Stimulated activated CD4-positive, alpha-beta T cell treated with anti-CD3 and anti-CD28 coated beads, Interleukin-12 subunit alpha, Interleukin-12 subunit beta, amount 100 ng/mL, for 48 hours (primary cell): ENCODE measurements at places on chromosomes 6 and 20.

- no peak for DNase-seq
Observed at GRCh38 chr6:168193816-168194721, 115.1 kb upstream of the FRMD1 start.

- DNase-seq, result no peak
Observed at GRCh38 chr20:32564921-32565734, 20.0 kb downstream of the NOL4L start.

DNA sequence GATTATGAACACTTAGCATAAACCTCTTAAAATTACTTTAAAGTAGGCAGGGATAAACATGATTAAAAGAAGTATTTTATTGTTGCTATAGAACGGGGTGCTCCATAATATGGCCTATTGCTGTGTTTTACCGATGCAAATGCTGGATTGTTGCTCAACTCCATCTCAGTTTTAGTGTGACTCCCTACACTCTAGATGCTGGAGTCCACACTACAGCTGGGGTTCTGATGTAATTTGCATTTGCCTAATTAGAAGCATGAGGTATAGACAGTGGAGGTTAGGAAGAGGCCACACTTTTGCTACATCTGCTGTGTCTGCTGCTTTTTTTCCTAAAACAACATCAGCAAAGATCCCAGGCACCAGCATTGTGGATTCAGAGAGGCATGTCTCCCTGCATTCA lies 6.7 kb upstream of the HMGN3 start:
- DNase-seq, result no peak

DNA sequence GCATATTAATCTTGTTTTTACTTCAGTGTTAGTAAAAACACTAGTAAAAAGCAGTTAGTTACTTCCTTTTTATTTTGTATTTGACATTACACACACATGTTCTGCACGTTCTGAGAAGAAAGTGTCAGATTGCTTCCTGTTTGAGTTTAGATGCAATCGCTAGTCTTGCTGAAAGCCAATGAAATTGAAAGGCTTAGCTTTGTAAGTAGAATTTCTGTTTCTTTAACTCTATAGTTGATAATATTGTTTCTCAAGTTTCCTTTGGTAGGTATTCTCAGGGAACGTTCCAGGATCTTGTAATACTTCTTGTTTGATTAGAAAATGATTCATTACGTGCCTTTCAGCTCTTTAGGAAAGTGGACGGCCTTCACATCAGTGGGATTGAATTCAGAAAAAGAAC lies 55.0 kb downstream of the CDKAL1 start:
- no peak for DNase-seq

- no peak for DNase-seq
Observed at GRCh38 chr6:41318261-41318653, 17.2 kb upstream of the NCR2 start.

- DNase-seq, result no peak
Observed at GRCh38 chr6:79117752-79118151, 39.7 kb upstream of the PHIP start.

- DNase-seq, result no peak
Observed at GRCh38 chr6:142303176-142303533, 1.3 kb downstream of the ADGRG6 start.

- DNase-seq, result no peak
Observed at GRCh38 chr6:121733234-121733633, 297.8 kb downstream of the GJA1 start.

- DNase-seq, result no peak
Observed at GRCh38 chr6:121439475-121439874, 4.0 kb downstream of the GJA1 start.

- DNase-seq, result no peak
Observed at GRCh38 chr6:11923621-11924020, 88.5 kb upstream of the HIVEP1 start.

DNA sequence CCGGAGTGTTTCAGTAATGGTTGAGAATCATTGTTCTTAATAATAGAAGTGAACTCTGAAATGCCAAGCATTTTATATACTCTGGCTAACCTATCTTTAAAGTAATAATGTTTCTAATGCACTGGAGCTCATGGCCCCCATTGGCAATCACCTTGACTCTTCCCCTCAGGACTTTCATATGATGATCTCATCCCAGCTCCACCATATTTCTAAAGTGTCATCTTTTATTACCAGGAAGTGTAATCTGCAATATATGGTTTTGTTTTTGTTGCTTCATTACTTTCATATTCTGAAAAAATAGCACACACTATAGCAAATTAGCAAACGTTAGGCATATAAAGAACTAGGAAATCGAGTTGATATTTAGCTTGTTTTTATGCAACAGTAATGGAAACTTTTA lies 60.3 kb downstream of the TULP4 start:
- DNase-seq, result no peak

- no peak for DNase-seq
Observed at GRCh38 chr6:42271834-42272805, 54.5 kb upstream of the MRPS10 start.

GRCh38 chr20:46205349-46205748 lies 87.2 kb downstream of the CD40 start:
- no peak for DNase-seq

DNA sequence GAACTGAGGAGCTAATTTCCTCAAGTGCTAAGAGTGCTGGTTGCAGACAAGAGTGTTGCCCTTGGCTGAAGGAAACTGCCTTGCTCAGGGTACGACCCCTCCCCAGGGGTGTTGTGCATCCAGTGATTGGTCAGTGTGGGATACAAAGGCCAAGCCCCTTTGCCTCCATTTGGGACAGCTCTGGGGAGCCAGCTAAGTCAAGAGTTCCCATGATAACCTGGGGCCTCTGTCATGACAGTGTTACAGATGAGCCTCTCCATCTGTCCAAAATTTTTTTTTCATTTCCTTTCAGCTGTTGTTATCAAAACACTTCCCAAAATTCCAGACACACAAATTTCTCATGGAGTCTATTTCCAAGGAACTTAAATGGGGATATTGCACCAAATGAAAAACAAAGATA lies 93.3 kb downstream of the HS3ST5 start:
- no peak for DNase-seq

DNA sequence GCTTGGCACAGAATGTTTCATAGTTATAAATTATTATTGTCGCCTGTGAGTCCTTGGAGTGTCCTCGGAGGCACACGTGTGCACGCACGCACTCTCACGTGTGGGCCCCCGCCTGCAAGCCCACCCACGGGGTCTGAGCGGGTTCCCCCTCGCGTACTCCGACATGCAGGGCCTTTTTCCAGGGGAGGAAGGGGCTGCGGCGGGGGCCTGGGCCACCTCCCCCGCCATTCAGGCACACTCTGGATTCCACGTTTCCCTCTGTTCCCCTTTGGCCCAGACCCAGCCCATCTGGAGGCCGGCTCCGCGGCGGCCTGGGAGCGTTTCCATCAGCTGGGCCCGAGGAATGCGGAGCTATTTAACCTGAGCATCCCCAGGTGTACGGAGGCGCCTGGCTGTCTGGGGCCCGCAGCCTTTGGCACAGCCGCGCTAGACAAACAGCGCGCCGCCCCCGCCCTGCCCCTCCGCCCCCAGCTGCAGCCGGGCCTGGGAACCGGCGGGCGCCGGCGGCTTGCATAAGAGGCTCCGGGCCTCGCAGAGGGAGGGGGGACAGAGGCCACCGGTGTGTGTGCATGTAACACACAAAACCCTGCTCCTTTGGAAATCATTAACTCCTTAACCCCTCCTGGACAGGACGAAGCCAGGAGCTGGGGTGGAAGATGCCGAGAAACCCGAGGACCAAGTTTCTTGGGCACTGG lies 3.3 kb downstream of the ID1 start:
- no peak for DNase-seq

- peak; percentile 72 for DNase-seq
Observed at GRCh38 chr20:35600993-35601973, 14.3 kb upstream of the SPAG4 start.
